NCI-H345 (cell line): ENCODE measurements at places on chromosomes 13 and 19.

- DNase-seq, result no peak
These were observed 166.1 kb upstream of the MYO16 start for GRCh38 chr13:108463340-108463739.

DNA sequence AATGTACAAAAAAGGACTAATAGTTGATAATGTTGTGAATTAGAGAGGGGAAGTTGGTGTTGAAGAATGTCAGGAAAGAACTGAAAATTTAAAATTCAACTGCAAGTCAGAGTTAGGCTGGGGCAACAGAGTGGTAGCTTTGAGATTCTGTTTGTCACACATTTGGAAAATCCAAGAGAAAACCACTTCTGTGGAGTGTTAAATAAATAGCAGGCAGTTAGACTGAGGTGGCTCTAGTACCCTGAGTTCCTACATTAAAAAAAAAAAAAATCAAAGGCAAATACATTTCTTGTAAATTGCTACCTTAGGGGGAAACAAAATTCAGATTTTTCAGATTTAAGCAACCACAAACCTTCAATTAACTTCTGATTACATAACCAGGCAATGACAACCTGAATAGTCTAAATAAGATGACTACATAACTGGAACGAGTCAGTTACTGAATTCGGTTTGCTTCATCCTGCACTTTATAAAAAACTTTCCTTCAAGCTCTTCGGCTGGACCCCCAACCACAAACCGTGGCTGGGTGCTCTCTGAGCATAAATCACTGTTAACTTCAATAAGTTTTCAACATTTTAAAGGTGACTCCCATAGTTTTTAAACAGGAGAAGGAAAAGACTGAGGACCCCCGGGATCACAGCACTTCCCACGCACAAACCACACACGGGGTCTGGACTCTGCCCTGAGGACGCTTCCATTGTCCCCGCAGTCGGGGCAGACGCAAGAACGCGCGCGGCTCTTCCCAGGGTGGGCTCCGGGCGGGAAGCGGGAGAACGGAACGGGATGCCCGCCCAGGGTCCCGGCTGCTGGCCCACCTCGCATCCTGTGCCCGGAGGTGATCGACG is 725 bp downstream of the ZNF682 start:
- no peak for DNase-seq

GRCh38 chr19:38483016-38483630 is 49.6 kb downstream of the RYR1 start:
- DNase-seq, result no peak

GRCh38 chr19:46413262-46414031 is at the start of gene CCDC8:
TSS of gene CCDC8 (minus strand) at chr19:46413564. CDS start at chr19:46412810, 754 bp downstream.
- no peak for DNase-seq

GRCh38 chr13:83549671-83550070 is 332.6 kb downstream of the SLITRK1 start:
- DNase-seq, result no peak

- no peak for DNase-seq
These were observed 47.5 kb downstream of the SPATA13 start for GRCh38 chr13:24207841-24208667.

GRCh38 chr19:30393729-30394480 is 21.7 kb downstream of the ZNF536 start:
- no peak for DNase-seq
